ENCODE measurements at places on chromosomes 12 and 14.

- DNase-seq = no peak
Measured at GRCh38 chr12:126719912-126720705, 1546.9 kb upstream of the TMEM132C start.

DNA sequence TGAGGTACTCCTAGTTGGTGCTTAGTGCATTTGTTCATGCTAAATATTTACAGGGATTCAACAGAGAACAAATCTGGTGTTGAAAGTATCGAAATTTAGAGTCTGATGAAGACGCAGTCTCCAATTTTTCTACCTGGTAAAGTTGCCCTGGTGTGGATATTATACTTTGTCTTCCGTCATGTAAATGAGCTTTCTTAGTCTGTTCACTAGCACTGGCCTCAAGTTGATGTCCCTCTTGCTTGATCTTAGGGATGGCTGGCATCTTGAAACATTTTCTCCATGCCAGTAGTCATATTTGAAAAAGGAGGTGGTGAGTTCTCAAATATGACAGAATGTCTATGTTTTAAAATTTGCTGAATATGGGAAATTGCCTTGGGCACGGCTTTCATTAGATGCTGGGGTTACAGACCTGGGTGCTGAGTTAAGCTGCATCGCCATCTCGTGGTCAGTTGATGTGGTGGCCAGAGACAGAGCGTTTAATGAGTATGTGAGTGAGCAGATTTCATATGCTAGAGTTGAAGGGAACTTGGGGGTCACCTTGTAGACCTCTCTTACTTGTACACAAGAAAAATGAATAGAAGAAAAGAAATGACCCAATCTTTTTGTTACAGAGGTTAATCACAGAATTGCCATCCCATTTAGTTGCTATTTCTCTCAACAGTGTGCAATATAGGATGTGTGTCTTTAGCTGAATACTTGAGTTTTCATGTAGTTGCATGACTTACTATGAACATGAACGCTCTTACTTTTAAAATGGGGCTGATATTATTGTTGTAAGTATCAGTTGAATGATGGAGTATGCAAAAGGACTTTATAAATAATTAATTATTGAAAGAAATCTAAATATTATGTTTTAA is 172.8 kb upstream of the DCN start:
- DNase-seq = peak; percentile 74

- DNase-seq = no peak
Measured at GRCh38 chr12:3947781-3948180, 74.6 kb upstream of the PARP11 start.

- DNase-seq = no peak
Measured at GRCh38 chr14:61185534-61185933, 95.6 kb downstream of the TMEM30B start.

DNA sequence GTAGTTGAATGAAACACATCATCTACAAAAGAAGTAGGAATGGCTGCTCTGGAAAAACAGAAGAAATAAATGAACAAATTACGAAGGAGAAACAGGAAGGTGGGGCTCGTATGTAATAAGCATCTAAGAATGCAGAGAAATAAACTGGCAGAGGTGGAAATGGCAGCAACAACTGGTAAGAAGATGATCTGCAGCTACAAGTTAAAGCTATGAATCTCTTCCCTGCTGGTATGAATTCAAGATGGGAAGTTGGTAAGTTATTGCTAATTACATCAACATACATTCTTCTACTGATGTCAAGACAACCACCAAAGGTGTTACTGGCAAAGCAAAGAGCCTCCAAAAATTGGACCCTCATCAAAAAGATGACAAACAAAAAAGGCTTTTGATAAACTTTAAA is 59.8 kb downstream of the HECTD4 start:
- no peak for DNase-seq

- no peak for DNase-seq
Measured at GRCh38 chr14:106605548-106606448, 1079.4 kb downstream of the TMEM121 start.

GRCh38 chr12:117646520-117646919 is 285.1 kb upstream of the NOS1 start:
- no peak for DNase-seq

- DNase-seq = peak; percentile 90
Measured at GRCh38 chr12:62744551-62744950, 190.4 kb downstream of the PPM1H start.

DNA sequence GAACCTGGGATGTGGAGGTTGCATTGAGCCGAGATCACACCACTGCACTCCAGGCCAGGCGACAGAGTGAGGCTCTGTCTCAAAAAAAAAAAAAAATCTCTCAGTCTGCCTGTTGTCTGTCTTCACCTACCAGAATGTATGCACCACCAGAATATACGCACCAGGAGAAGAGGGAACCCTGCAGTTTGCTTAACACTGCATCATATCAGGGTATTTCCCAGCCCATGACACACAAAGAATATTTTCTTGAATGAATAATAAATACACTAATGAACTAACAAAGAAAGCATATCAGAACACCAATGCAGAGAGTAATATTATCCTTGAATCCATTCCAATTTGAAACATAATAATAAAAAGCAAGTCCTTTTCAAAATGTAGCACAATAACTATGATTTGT is 44.2 kb upstream of the FOXN3 start:
- DNase-seq = no peak

DNA sequence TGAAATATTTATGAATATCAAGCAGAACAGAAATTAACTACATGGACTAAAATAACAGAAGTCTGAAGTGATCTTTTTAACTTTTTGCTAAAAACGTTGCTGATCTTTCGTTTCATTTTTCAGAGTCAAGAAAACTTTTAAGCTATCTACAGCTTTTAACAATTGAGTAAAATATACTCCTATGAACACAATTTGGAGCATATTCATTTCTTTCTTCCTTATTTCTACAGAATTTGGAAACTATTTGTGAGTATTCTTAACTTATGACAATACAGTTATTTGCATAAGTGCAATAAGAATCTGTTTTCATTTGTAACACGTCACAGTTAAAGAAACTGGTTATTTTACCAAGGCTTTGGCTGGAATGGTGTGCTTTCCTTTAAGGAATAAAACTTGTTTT is 21.0 kb upstream of the B4GALNT1 start:
- DNase-seq = no peak

- no peak for DNase-seq
Measured at GRCh38 chr12:66898700-66899469, 220.0 kb upstream of the GRIP1 start.

GRCh38 chr12:98955284-98955683 is 310.2 kb downstream of the APAF1 start:
- peak; percentile 46 for DNase-seq

- DNase-seq = no peak
Measured at GRCh38 chr14:24712374-24712773, 78.4 kb upstream of the GZMB start.

DNA sequence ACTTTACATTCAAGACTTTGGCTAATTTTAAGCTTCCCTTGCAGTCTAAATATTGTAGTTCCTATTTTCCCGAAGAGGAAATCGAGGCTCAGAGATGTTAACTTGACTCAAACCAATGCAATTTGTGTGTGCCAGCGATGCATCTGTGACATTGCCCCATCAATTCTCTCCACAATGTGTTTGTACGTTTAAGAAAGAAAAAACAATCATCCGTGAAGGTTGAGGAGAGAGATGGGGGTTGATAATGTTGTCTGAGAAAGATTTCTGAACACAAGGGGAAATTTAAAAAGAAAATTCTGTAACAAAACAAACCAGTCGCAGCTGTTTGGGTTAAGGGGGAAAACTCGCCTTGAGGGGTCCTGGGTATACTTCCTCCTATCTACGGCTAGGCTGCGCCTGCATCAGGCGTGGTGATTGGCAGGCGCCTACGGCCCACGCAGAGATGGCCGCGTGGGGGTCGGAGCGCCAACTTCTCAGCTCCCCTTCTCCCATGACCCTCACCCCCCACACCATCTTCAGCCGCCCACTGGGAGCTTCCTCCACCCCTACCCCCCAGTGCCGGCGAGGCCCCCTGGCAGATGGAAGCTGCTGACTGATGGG is 12.3 kb downstream of the SIX1 start:
- DNase-seq = no peak

DNA sequence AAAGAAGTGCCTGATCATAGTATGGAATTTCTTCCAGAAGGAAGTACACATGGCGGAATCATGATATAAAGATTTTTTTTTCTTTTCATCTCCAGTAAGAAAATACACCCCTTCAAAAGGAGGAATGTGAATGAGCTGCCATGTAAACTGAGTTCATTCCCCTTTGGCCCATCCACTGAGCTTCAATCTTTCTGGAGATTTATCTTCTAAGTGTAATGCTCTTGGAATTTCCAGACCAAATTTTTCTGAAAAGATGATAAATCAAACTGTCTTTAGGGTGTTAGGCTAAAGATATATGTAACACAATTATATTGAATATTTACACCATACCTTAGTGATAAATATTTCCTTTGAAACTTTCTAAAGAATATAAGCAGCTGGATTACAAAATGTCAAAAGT is 5.2 kb downstream of the DCN start:
- no peak for DNase-seq

DNA sequence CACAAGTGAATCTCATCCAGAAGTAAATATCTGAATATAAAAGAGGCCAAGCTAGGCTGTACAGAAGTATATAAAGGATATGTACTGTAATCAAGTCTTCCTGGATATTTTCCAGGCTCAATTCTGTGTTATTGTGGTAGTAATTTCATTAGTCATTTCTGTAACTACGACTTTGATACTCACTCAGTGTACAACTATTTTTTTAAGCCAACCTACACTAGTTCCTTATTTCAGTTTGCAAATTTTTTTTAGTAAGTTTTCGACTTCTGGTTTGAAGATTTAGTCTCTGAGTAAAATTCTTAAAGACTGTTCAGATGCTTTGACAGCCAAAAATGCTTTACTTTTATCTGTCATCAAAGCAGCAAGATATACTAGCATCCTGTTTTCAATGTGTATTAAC is 130.8 kb downstream of the CAPZA3 start:
- peak; percentile 52 for DNase-seq

- DNase-seq = peak; percentile 13
Measured at GRCh38 chr12:117671734-117672133, 297.1 kb downstream of the KSR2 start.

GRCh38 chr12:131362291-131363211 is 348.3 kb upstream of the SFSWAP start:
- no peak for DNase-seq

DNA sequence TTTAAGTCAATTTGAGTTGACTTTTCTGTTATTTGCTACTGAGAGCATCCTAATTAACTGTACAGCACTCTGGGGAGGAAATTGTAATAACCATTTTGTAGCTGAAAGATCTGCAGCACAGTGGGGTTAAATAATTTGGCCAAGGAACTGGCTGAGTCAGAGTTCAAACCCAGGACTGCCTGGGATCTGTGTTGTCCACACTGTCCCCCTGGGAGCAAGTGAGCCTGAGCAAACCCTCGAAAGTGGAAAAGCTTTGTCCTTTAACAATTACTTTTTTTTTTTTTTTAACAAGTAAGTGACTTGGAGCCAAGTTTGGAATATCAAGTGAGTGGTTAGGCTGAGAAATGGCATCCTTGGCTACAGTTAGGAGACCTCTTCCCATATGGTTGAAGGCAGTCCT is 247.2 kb upstream of the CCDC196 start:
- no peak for DNase-seq

DNA sequence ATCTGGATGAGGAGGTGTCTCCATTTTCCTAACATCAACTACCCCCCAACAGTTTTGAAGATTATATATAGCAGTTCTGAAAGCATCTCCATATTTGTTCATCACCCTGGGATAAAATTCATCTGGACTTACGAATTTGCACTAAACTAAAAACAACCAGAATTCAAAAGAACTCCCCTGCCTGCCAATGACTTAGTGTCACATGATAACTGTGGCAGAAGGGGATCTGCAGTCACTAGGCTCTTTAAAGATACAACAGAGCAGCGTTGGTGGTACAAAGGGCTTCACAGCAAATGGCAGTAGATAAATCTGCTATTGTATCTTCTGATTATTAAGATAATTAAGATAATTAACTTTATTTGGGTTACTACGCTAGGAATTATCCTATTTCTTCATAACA is 30.1 kb downstream of the GPR135 start:
- no peak for DNase-seq

- DNase-seq = peak; percentile 24
Measured at GRCh38 chr14:105484069-105484996, 2.4 kb upstream of the CRIP1 start.

GRCh38 chr14:95876761-95877538 is at the start of gene TUNAR:
Gene TUNAR, plus strand, starts transcription at chr14:95876832.
- peak; percentile 26 for DNase-seq

- no peak for DNase-seq
Measured at GRCh38 chr14:23392613-23393012, 15.5 kb downstream of the MYH6 start.

- peak; percentile 66 for DNase-seq
Measured at GRCh38 chr12:121297435-121297991, 1.0 kb upstream of the CAMKK2 start.

DNA sequence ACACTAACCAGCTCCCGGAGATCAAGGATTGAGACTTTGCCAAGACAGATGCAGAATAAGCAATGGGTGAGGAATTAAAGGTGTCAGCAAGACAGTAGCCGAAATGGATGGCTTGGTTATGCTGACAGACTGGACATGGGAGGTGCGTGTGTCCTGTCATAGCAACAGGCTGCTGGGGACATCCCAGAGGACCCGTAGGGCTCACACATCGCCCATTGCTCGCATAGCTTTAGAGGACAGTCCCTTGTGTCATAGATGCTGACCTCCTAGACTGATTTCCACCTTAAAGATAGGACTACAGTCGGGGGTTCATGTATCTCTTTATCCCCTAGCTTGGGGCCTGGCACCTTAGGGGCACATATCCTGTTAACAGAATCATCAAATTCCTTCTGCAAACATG is 324.5 kb downstream of the MED13L start:
- DNase-seq = no peak

DNA sequence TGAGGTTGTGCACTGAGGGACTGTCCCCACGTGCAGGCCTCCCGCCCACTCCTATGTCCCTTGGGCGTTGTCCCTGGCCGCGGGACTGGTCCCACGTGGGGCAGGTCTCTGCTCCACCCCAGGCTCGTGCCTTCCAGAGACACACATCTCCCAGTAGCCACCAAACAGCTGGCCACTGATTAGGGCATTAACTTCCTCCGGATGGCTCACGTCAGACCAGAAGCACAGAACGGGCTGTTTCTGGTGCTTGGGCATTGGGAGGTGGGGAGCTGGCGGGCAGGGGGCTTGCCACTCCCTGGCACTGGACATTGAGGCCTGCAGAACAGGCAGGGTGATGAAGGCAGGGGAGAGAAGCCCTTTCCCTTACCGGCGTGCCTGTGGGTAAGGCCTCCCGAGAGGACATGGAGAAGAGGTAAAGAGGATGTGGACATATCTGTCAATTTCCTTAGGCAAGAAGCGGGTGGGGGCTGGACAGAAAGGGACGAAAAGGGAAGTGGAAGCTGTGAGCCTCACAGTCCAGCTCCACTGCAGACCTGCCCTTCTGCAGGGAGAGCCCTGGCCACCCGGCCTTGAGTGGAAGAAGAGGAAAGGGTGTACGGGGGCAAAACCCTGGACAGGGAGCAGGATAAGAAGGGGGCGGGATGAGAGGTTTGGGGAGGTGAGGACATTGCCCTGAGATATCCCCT is 101.2 kb downstream of the NINJ2 start:
- no peak for DNase-seq

DNA sequence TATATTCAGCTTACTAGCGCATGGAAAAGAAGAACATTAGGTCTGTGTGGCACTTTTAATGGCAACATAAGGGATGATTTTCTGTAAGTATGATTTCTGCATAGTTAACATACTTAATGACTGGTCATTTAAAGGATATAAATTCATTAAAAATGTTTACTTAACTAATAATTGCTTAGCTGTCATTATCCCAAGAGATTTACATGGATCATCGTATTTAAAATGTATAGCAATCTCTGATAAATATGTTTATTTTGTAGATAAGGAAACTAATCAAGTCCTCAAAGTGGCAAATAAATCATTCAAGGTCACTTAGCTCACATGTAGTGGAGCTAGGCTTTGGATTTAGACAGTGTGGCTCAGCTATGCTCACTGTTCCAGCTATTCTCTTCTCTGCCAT is 158.6 kb downstream of the OTOGL start:
- no peak for DNase-seq
